ENCODE measurements at places on chromosomes 2 and 18. TPM values are rescaled to one million over a fixed set of nuclear protein-coding genes. Genes with fewer than 3 reads are reported as not detected.

The CAVIN2 gene
- total RNA-seq = 52.4 TPM

The DES gene
- 1,211 TPM for total RNA-seq

The XDH gene
- 6.6 TPM for total RNA-seq

The ACVR2A gene
- total RNA-seq = 32.7 TPM

The MOGAT1 gene
- total RNA-seq = not detected

The CFAP65 gene
- total RNA-seq = not detected

The GKN1 gene
- total RNA-seq = not detected

The LIMS3 gene
- 1.1 TPM for total RNA-seq

The CHMP3 gene
- 157 TPM for total RNA-seq

The IL1F10 gene
- total RNA-seq = not detected

The DAW1 gene
- not detected for total RNA-seq

The USP14 gene
- 58.3 TPM for total RNA-seq

The SATB2 gene
- 2.7 TPM for total RNA-seq

DNA sequence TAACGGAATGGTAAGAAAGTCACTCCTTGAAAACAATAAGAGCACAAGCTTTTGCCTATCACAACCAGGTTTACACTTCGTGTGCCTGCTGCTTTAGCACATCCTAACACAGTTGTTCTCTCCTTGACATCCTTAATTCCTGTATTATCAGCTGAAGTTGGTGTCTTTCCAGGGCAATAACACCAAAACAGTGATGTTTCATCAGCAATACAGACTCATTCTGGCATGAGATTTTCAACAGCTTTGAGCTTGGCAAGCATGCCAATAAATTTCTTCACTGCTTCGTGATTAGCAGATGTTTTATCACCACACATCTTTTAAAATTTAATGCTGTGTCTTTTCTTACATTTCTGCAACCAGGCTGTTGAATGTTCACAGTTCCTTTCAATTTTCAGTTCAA lies 148.4 kb downstream of the EIPR1 start:
- DNase-seq = no peak

GRCh38 chr2:229137066-229137465 lies 134.0 kb downstream of the PID1 start:
- DNase-seq = no peak

DNA sequence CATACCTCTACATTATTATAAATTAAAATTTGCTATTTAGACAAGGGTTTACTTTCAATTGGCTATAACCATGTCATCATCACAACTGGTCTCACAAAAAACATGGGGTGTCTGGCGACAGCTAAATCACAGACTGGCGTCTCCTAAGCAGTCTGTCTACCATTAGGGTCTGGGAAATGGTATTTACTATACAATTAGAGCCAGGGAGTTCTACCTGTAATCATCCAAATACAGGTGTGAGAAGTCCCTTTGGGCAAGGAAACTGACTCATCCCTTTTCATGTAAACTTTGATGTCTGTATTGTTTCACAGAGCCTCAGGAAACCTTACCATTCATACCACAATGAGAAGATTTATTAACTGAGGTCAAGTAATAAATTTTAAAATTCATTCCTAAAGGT lies 126.7 kb downstream of the OLA1 start:
- no peak for DNase-seq

GRCh38 chr2:119598596-119599263 lies 54.5 kb downstream of the CFAP221 start:
- no peak for DNase-seq

- no peak for DNase-seq
Measured at GRCh38 chr2:100186126-100186525, 43.7 kb upstream of the AFF3 start.

DNA sequence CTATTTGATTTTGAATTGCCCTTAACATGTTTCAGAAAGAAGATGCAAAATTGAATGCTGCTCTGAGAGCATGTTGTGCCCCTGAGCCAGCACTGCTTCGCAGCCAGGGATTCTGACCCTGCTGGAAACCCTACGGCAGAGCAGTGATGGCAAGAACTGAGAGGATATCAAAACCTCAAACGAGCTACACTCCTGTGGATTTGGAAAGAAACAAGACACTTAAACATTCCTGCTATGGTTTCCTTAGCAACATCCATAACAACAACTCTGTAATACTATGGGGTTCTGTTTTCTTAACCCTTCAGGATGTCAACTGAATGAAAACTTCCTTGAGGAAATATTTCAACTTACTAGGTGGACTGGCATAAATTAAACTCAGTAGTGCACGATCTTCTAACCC lies 649.1 kb downstream of the NYAP2 start:
- DNase-seq = no peak

- DNase-seq = no peak
Measured at GRCh38 chr18:61554117-61554776, 221.0 kb downstream of the CDH20 start.

DNA sequence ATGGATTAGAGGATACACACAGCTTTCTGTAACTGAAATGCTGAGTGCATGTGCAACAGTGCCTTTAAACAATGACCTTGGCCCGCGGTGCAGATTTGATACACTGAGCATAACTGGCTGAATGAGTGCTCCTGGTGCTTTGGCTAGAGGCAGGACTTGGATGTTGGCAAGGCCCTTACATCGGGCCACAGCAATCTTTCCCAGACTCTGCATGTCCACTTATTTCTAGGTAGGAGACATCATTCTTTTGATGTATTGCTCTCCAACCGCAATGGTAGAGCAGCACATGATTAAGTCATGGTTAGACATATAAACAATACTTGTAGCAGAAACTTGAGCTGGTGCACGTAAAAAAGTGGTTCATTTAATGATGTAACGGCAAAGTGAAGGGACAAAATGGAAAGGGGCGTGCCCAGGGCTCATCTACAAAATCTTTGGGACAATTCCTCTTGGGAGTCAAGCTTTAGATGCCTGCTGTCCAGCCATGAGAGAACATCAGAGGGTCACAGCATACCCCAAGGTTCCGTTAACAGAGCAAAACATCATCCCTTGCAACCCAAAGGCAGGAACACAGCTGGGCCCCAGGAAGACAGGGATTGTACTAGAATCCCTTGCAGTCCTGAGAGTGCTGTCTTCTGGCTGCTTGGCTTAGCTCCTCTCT lies 43.4 kb downstream of the RAB31 start:
- no peak for DNase-seq

DNA sequence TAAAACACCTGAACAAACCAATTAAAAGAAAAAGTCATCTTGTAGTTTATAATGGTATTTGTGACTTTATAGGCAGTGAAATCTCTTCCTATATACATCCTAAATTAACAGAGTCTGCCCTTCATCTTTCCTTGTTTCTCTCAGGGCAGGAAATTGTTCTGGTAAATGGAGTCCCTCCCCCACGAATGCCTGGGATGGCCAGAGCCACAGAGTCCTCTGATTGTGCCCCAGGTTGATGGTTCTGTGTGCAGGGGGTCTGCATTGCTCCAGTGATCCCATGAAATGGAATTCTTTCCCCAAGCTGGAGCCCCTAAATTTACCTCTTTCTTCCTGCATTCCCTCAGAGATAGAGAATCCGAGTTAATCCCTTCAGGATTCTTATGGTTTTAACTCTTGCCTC lies 155.5 kb downstream of the MTX2 start:
- DNase-seq = no peak

DNA sequence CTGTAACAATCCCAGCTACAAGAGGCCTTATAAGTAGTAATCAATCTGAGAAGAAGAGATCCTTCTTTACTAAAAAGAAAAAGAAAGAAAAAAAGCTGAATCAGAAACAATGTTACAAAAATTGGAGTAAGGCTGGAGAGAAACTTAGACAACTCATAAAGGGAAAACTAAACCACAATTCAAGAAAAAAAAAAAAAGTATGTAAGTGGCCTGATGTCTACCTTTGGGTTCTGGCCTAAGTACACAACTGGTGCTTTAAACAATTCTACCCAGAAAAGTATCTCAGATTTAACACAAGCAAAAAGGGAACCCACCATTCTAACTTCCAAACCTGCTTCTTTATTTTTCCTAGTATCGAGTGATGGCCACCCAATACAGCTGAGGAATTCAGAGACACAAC lies 45.3 kb downstream of the ZNF521 start:
- no peak for DNase-seq

GRCh38 chr2:116696223-116696622 lies 1118.3 kb upstream of the DDX18 start:
- no peak for DNase-seq

- no peak for DNase-seq
Measured at GRCh38 chr2:160402501-160402900, 91.1 kb downstream of the RBMS1 start.

DNA sequence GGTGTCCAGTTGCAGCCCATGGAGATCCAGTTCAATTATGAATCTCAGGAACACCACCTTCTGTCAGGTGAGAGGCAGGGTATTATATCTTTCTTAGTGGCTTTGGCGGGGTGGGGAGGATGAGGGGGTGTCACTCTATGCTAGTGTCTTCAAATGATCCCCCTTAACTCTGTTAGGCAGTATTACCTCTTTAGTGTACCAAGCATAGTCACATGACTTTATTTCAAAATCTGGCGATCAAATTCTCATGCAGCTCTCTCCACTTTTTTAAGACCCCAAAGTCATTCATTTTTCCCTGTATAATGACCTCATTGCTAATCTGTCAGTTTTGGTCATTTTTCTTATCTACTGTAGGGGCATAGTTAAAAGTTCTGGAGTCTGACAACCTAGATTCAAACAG lies 1.1 kb upstream of the ZSCAN30 start:
- DNase-seq = no peak

DNA sequence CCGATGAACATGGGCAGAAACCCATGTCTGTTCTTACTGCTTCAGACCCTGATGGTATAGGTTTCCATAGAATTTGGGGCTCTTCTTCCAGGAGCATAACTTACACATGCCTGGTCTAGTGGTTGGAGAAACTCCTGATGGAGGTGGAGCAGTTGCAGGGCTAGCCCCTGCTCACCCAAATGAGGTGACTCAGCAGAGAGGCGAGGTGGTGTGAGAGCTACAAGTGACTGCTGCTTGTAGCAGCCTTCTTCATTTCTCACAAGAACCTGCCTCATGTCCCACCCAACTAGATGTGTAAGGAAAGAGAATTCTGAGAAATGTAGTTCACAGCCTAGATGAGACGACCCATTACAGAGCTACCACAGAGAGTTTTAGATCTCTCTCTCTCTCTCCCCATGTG lies 105.3 kb downstream of the ZNF407 start:
- DNase-seq = no peak

DNA sequence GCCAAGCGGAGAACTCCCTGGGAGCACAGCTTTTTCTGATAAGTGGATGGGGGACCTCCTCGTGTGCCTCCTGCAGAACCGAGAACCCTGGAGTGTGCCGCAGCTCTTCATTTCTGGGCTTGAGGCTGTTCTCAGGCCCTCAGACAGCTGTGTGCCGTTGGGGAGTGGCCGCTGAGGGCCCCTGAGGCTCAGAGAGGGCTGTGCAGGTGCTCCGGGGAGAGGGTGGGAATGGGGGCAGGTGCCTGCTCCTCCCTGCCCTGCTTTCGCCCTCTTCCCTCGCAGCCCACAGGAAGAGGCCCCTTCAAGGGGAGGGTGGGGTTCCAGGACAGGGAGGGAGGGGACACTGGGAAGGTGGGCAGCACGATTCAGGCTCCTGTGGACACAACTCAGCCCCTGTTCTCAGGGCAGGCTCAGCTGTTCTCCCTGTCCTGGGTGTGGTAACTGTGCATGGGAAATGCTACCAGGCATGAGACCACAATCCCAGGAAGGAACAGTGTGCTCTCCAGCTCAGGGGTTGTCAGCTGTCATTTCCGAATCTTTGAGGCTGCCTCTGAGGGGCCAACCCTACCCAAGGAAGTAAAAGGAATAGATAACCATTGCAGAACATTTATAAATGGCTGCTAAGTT lies 11.3 kb downstream of the LCT start:
- DNase-seq = no peak

- DNase-seq = no peak
Measured at GRCh38 chr2:55610954-55611743, 6.3 kb downstream of the PPP4R3B start.

DNA sequence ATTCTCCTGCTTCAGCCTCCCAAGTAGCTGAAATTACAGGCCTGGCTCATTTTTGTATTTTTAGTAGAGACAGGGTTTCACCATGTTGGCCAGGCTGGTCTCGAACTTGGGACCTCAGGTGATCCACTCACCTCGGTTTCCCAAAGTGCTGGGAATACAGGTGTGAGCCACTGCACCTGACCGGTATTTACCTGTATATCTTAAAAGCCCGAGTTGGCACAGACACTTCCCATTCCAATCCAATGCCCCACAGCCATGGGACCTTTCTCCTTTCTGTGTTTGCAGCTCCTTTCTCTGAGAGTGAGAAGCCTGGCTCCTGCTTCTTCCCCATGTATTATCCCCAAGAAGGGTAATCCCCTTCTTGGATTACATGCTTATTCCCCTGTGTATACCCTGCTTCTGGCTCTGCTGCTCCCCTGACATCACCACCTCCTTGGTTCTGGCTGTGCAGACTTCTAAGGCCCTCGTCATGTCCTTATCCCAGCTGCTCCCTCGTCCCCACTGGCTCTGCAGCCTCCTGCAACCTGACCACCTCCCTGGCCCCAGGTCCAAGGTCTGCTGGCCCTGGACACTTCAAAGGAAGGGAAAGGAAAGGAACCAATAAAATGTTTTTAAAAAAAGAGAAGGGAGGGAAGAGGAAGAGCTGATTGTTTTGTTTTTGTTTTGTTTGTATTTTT lies 52.8 kb downstream of the INPP5D start:
- no peak for DNase-seq
